Naive thymus-derived CD8-positive, alpha-beta T cell (primary cell): ENCODE measurements at places on chromosomes 3 and 15.

- DNase-seq = no peak
These were observed 362.5 kb downstream of the VPS13C start for GRCh38 chr15:61697796-61698195.

- DNase-seq = no peak
These were observed 23.7 kb downstream of the CMTM8 start for GRCh38 chr3:32262201-32262600.

DNA sequence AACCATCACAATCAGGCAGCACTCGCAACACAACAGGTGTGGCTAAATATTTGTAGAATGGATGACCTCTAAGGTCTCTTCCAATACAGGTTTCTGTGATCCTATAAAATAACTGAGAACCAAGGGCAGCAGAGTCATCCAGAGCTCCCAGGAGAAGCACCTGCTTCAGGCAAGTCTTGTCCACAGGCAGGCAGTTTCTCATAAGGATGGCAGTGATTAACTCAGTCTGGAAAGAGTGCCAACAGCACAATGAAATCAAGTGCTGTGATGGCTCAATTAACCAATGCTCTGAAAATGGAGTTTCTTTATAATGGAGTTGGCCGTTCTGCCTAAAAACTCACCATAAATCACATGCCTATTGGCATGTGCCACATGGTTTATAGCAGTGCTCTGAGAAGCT lies 70.8 kb downstream of the HOMER2 start:
- DNase-seq = no peak

- peak; percentile 45 for DNase-seq
These were observed 44.8 kb downstream of the CYP11A1 start for GRCh38 chr15:74322558-74323180.

DNA sequence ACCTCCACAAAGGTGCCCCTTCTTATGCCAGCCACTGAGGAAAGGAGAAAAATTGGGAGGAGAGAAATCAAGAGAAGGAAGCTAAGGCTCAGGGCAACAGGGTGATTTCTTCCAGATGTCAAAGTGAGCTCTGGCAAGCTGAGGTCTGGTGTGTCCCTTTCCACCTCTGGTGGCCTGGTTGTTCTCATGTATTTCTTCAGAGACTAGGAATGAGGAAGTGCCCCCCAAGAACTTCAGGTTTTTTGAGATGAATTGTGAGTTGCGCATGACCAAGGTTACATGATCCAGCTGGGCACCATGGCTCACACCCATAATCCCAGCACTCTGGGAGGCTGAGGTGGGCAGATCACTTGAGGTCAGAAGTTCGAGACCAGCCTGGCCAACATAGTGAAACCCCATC lies 5.6 kb downstream of the RAB6B start:
- DNase-seq = no peak

- DNase-seq = no peak
These were observed 122.6 kb upstream of the SMAD3 start for GRCh38 chr15:66942649-66943390.

DNA sequence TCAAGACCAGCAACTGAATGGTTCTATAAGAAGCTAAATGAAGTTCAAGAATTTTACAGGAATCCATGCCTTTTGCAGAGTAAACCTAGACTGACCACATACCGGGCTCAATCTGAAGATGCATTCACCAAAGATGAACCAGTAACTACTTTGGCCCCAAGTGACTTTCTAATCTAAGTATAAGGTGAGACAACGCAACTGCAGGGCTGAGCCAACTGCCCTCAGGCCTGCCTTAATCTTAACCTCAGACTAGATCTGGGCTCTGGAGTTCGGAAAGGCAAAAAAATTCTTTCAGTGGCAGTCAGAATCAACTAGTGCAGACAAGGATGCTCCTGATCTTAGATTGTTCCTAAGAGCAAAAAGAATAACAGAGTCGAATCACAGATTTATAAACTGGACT lies 48.3 kb downstream of the EXD1 start:
- DNase-seq = no peak

DNA sequence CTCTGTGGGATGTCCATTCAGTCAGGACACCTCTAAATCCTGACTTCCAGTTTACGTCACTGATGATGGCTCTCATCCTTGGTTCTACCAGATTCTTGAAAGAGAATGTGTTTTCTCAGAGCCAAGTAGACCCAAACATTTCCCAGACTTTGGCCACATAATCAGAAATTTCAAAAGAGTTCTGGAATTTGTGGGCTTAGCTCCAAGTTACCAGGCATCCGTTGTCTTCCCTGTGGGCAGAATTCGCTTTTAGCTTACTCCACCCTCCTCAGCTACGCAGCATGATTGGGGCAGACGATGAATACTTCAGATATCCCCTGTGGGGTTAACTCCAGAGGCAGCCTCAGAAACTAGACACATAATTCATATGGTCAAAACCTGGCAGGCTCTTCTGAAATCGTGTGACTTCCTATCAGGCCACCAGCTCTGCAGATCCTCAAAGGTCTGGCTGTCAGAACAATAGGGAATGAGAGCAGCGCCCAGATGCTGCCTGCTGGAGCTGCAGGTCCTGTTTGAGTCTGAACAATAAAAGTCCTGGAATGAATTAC lies 30.6 kb downstream of the CRTC3 start:
- no peak for DNase-seq

- DNase-seq = no peak
These were observed 56.2 kb downstream of the ATG7 start for GRCh38 chr3:11328196-11328945.

DNA sequence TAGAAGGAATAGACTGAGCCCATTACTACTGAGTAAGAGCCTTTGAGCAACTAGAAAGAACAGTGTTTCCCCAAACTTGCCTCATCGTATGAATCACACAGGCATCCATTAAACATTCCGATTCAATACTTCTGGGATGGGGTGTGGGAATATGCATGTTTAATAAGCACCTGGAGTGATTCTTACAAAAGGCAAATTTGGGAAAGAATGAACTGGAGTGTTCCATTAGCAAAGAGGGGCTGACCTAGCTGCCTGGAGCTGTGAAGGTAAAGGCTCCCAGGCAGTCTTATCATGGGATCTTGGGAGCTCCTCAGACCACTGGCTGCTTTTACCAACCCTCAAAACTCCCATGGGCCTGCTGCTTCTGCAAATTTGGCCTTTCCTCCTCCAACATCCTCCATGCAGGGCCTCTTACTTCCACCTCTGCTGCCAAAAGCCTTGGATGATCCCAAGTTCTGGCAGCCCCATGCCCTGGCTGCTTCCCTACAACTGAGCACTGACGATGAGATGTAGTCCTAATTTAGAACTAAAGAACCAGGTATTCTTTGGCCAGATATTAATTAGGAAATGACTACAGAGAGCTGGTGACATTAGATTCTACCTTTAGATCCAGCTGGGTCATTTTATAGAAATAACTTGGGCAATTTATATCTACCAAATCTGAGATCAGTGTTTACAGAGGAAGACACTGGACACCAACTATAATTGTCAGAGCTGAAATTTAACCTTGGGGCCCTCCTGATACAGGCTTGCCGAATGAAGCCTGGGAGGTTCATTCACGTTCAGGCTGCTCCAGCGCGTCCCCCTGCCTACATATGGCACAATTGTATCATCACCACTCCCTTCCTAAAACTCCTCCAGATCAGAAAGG lies 11.2 kb upstream of the HOMER2 start:
- DNase-seq = no peak

DNA sequence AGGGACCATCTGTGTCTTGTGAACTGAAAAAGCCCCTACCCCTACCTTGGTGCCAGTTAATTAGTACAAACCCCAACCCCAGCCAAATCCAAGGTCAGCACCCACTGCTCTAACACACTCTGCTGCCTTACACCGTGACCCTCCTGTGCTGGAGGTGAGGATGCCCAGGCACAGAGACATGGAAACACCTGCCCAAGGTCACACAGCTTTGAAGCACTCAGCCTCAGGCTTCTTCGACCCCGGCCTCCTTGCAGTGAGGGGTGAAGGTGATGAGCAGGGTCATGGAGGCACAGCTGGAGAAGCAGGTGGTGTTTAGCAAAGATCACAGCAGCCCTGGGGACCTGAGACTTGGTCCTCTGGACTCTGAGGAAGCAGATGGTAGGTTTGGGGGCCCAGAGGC lies 39.0 kb upstream of the SLC6A6 start:
- no peak for DNase-seq

- no peak for DNase-seq
These were observed 50.6 kb downstream of the KBTBD8 start for GRCh38 chr3:67048715-67049074.

DNA sequence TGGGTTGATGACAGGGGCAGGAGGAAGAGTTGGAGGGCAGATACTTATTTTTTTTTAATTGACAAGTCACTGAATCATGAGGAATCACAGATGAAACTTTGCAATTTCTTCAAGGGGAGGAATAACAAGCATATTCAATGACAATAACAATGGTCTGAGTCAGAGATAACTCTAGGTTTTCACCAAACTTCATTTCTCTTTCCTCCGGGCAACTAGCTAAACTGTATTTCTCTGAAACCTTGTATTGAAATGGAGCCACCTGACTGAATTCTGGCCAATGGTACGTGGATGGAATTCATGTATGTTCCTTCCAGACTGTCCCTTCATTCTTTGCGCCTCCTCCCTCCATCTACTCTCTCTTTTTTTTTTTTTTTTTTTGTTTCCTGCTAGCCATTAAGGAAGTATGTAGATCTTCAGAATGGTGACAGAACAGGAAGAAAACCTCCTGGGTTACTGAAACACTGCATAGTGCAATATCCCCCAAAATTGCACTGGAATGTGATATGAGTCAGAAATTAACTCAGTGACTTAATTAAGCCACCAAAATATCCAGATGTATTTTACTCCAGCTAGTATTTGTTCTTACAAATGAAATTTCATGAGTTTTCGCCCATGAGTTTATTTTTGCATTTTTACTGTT lies 495.4 kb downstream of the OTOL1 start:
- DNase-seq = no peak

GRCh38 chr3:75814797-75815196 lies 29.4 kb upstream of the ZNF717 start:
- no peak for DNase-seq

DNA sequence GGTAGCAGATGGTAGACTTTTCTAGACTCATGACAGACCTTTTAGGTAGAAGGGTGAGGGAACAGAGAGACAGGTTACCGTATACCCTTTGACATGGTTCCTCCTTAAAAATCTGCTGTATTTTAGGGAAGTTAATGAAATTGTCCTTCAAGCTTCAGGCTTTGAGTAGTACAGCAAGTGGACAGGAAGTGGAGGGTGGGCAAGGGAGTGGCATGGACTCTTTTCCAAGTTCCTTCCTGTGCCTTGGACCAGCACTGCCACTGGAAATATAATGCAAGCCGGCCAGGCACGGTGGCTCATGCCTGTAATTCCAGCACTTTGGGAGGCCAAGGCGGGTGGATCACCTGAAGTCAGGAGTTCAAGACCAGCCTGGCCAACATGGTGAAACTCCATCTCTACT lies 156.1 kb upstream of the LRRFIP2 start:
- no peak for DNase-seq

DNA sequence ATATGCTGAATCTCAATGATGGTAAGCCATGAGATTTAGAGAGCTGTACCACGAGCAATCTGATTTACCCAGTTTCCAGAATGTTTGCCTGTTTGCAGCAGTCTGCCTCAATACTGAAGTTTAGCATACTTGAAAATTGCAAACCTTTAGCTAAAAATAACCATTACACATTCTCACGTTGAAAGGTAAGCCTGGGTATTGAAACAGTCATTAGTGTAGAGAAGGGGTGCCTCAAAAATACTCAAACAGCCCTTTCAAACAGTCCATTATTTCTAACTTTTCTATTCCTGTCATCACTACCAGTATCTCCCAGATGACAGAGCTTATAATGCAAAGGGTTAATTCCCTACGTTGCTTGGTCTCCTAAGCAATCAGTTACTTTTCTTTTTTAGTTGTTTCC lies 111.8 kb upstream of the MBNL1 start:
- no peak for DNase-seq

DNA sequence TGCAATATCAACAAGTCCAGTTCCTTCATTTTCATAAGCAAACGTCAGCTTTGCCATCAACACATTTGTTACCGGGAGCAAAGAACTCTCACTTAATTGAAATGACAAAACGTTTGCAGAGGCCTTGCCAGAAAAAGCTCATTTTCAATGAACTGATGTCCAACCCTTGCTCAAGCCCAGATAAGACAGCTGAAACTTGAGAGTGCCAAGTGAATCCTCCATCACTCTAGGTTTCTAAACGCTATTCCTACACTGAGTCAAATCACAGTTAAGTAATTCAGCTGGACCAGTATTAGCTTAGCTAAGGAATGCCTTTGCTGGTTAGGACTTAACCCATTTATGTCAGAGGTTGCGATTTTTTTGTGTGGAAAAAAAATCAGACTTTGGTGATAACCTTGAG lies 11.5 kb downstream of the CHSY1 start:
- DNase-seq = no peak

DNA sequence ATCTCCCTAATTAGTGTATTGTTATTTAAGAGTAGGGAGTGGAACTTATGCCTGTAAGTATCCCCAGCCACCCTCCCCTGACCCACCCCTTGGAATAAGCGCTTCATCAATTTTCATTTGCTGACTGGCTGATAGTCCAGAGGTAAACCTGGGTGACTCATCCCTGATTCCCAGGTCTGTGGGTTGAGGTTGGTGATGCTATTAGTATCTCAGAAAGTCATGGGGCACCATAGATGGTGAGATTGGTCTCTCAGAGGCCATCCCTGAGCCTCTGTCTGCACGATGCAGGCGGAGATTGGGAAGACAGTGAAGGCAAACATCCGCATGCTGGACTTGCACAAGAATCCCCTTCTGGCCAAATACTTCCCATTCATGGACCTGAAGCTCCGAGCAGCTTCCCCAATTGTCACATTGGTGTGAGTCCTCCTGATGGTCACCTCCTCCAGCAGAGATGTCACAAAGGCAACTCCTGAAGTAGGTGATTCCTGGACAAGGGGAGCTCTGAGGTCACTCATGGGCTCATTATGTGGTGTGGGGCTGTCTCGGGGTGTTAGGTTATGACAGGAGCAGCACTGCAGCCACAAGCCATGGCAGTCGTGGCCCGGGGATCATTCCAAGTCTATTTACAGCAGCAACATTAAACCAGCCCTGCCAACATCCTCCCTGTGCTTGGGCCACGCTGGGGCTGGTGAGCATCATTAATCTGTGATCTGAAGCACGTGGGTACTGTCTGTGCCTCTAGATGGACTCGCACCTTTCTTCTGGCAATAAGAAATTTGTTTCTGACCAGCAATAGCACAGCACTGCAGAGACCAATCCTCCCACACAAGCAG lies 6.8 kb upstream of the TXNRD3 start:
- no peak for DNase-seq

DNA sequence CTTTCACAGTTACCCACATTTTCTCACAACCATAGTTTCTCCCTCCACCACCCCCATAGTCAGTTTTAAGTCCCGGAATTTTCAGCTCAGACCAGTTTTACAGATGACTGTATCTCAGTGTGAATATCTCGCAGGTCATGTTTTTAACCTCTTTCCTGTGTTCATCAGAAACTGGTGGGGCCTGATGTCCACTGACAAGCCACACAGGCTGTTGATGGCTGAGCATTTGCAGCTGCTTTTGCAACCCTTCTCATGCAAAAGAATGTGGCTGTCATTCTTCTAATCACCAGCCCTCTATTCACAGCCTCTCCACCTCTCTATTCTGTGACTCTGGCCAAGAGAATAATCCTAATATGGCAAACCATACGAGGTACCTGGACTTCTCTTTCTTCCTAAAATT lies 8.5 kb downstream of the GYG1 start:
- DNase-seq = no peak
